ENCODE measurements at places on chromosomes 13 and 19.

- no peak for DNase-seq
Observed at GRCh38 chr19:52101866-52102562, 6.4 kb upstream of the ZNF841 start.

- DNase-seq = no peak
Observed at GRCh38 chr19:24078680-24079079, 8.3 kb upstream of the ZNF254 start.

GRCh38 chr13:110610955-110611595, 4.3 kb upstream of the NAXD start:
- no peak for DNase-seq

DNA sequence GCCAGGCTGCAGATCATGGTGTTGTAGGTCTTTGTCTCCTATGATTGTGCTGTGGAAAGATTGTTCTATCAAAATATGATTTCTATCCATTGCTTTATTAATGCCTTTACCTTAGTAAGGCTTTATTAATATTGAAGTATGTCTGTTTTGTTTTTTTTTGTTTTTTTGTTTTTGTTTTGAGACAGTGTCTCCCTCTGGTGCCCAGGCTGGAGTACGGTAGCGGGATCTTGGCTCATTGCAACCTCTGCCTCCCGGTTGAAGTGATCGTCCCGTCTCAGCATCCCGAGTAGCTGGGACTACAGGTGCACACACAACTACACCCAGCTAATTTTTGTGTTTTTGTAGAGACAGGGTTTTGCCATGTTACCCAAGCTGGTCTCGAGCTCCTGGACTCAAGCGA, 7.7 kb downstream of the IRGC start:
- no peak for DNase-seq

DNA sequence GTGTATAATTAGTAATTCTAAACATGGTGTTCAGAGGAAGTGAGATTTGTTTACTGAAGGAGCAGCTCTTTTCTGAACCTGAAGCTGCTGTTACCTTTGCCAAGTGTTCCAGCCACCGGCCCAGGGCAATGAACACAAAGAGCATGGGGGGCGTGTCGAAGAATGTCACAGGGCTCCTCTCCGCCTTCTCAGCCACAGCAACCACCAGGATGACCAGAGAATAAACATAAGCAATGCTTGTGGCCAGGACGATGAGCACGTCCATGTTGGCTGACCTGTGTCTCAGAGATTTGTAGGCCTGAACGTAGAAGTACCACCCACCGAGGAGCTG, 53.1 kb downstream of the ATP7B start:
- no peak for DNase-seq

DNA sequence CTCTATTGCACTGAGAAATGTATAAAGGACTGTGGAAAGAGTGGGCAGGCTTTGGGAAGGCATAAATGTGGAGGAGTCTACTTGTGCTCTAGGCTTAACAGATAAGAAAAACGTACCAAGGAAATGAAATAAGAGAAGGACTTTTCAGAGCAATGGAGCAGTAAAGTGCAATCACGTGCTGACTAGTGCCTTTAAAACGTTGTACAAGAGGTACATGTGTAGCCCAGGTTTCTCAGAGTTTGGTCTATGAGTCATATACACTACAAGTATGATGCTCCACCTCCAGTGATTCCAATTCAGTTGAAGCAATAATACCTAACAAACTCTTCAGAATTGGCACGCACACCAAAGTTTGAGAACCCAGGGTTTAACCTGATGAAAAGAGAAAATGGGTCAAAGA, 13.4 kb upstream of the FNDC3A start:
- no peak for DNase-seq

GRCh38 chr13:77857531-77858209, 61.0 kb downstream of the EDNRB start:
- DNase-seq = no peak

- no peak for DNase-seq
Observed at GRCh38 chr13:105193026-105193425, 1342.4 kb downstream of the EFNB2 start.

GRCh38 chr19:13978351-13979243, 26.3 kb downstream of the DCAF15 start:
- DNase-seq = no peak

- no peak for DNase-seq
Observed at GRCh38 chr13:35856721-35857364, 274.3 kb downstream of the DCLK1 start.

DNA sequence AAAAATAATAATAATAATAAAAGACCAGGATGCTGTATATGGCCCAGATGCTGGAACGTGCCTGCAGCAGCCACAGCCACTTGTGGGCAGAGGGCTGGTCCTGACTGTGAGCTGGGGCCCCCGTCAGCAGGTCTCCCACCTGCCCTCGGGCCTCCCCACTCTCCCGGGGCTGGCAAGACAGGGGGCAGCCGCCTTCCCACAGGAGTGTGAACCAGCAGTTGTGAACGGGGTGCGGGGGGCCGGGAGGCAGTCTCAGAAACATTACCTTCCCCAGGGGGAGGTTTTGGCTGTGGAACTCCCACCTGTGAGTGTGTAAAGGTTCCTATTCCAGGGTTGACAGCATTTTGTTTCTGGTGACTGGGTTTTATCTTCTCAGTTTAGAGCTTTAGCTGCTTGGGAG, 151.4 kb downstream of the KDM4B start:
- DNase-seq = no peak

DNA sequence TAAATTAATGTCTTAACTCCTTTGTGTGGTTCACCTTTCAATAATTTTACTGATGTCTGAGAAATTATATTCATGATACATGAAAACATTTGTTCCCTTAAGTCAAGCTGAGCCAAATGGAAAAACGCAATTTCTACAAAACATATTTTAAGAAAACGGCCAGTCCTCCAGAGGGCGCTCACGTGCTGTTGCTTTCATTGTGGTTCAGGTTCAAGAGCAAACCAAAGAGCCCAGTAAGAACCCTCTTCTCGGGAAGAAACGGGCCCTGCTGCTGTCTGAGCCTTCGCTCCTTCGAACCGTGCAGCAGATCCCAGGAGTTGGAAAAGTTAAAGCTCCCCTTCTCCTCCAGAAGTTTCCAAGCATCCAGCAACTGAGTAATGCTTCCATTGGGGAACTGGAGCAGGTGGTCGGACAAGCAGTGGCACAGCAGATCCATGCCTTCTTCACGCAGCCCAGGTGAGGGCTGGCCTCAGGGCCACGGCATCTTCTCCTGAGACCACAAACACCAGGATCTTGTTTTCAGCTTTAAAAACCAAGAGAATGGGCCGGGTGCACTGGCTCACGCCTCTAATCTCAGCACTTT, 4.3 kb downstream of the FAAP24 start:
- peak; percentile 39 for DNase-seq

DNA sequence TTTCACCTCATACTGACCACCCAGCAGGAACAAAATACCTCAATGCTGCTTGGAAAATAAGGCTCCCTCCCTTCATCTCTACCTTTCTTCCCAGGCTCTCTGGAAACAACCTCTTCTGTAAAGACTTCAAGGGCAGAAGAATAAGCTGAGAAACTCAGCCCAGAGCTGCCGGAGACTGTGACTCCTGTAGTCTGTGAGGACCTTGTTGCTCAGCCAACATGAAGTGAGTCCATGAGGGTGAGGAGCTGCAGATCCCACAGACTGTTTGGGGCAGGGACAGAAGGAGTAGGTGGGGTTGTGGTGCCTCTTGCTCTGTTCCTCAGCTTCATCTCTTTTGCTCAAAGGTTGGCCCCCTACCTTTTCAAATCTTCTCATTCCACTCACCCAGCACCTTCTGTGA, 7.8 kb downstream of the LILRA5 start:
- DNase-seq = no peak

DNA sequence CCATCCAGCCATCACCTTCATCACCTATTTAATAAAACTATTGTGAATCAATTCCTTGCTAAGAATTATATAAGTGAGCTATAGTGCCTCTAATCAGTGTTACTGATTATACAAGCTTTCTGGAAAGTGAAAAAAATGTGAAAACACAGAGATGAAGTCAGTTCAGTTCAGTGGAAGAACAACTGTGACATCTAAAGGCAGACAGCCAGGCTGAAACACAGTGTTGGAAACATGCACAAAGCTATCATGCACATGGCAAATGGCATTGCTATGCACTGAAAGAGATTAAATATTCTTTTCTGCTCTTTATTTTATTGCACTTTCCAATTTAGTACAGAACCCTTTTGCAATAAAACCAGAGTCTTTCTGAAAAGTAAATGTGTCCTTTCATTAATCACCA, 294.0 kb downstream of the RBM26 start:
- DNase-seq = no peak

DNA sequence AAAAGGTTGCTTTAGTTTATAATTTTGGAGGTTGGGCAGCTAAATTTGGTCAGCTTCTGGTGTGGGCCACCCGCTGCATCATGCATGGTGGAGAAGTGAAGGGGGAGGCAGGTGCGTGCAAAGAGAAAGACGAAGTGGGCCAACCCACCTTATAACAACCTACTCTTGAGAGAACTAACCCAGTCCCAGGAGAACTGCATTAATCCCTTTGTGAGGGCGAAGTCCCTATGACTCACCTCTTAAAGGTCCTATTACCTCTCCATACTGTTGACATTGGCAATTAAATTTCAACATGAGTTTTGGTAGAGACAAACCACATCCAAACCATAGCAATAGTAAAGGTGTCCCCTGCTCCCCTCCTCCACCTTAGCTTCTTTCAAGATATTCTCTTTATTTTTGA, 7.7 kb upstream of the FGF9 start:
- DNase-seq = no peak

- DNase-seq = no peak
Observed at GRCh38 chr13:53197424-53197823, 168.8 kb downstream of the OLFM4 start.

DNA sequence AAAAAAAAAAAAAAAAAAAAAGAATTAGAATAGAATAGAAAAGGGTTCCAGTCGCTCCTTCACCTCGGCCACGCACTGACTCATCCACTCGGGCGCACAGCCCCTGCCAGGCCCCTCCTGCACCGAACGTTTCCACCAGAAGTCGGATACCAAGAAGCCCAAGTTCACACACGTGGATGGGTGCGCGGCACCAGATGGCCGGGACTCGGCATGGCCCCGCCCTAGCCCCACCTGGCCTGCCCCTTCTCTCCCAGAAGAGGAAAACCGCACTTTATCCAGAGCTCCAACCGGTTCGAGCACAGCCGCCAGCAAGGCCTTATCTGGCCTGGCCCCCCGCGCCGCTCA, 5.9 kb downstream of the PRR36 start:
- no peak for DNase-seq

GRCh38 chr13:48615049-48615448, 38.7 kb upstream of the CYSLTR2 start:
- DNase-seq = peak; percentile 38

DNA sequence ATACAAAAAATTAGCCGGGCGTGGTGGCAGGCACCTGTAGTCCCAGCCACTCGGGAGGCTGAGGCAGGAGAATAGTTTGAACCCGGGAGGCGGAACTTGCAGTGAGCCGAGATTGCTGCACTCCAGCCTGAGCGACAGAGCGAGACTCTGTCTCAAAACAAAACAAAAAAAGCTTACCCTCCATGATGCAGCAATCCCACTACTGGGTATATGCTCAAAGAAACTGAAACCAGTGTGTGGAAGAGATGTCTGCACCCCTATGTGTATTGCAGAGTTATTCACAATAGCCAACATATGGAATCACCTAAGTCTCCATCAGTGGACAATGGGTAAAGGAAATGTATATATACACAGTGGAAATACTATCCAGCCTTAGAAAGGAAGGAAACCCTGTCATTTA, 19.6 kb upstream of the TTYH1 start:
- DNase-seq = no peak

DNA sequence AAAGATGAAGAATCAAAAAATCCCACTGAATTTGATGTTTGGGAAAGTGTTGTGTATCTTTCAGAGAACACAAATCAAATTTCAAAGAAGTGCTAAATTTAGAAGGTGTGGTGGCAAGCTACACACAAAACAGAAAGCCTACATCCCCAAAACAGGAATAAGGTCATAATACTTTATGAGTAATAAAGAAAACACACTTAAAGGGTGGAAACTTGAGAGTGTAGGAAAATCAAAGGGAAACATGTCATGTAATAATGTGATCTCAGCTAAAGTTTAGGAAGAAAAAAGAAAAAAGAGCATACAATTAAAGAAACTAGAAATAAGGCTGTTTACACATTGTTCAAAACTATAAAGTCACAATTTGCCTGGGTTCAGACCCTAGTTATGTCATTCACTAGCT, 668.7 kb downstream of the PCDH17 start:
- no peak for DNase-seq

- DNase-seq = no peak
Observed at GRCh38 chr19:48196933-48197665, 26.6 kb downstream of the ZSWIM9 start.

- no peak for DNase-seq
Observed at GRCh38 chr13:27461940-27462584, 11.7 kb upstream of the MTIF3 start.

- DNase-seq = no peak
Observed at GRCh38 chr13:22126433-22127021, 455.7 kb downstream of the FGF9 start.

GRCh38 chr13:20607015-20607414, 40.1 kb downstream of the IFT88 start:
- no peak for DNase-seq

DNA sequence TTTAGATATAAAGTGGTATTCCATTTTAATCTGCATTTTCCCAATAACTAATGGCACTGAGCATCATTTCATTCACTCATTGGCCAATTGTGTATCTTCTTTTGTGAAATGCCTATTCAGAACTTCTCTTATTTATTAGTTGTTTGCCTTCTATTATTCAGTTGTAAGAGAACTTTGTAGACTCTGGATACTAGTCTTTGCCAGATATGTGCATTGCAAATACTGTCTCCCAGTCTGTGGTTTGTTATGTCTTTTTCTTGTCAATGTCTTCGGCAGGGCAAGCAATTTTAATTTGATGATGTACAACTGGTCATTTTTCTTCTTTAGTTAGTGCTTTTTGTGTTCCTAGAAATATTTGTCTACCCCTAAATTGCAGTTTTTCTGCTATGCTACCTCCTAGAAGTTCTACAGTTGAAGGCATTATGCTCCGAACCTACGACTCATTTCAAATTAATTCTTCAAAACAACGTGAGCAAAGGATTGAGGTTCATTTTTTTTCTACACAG, 115.9 kb downstream of the TSHZ3 start:
- no peak for DNase-seq

DNA sequence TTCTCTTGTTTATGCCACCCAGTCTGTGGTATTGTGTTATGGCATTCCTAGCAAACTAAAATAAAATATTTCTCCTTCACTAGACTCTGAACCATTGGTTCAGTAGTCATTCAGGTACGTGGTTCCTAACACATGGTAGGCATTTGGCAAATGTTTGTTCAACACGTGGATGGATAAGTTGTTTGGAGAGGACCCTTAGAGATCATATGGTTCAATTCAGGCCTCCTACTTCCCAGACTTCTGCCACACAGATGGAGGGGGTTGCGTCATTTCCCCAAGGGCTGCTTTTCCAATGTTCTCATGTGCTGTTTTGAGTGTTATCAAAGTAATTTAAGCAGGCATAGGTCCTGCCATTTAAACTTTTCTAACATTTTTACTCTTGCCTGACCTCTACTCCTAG, 6.7 kb downstream of the CXCL17 start:
- DNase-seq = no peak

Data from GF-D8 (cell line).